ENCODE measurements at places on chromosomes 1 and 21.

DNA sequence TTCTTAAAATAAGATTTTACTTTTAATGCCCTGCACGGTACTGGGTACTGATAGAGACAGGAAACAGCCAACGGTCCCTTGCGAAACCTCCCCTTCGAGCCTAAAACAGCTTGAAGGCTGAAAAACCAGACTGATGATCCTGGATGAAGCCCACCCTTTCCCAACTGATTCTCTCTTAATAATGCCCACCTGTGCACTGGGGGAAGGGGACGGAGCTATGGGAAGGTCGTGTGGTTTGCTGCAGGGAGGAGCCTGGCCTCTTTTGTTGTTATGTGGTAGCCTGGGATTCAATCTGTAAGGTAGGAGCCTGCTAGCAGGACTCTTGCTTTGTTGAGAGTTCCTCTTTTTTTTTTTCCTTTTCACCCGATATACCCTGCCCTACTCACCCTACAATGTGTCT is 25.6 kb downstream of the SAMSN1 start:
- DNase-seq = no peak

- no peak for DNase-seq
These were observed 151.3 kb downstream of the APP start for GRCh38 chr21:26019236-26019635.

GRCh38 chr1:25145775-25146393 is 86.4 kb downstream of the SYF2 start:
- DNase-seq = no peak

- DNase-seq = no peak
These were observed 54.7 kb downstream of the UMODL1 start for GRCh38 chr21:42125571-42126544.

DNA sequence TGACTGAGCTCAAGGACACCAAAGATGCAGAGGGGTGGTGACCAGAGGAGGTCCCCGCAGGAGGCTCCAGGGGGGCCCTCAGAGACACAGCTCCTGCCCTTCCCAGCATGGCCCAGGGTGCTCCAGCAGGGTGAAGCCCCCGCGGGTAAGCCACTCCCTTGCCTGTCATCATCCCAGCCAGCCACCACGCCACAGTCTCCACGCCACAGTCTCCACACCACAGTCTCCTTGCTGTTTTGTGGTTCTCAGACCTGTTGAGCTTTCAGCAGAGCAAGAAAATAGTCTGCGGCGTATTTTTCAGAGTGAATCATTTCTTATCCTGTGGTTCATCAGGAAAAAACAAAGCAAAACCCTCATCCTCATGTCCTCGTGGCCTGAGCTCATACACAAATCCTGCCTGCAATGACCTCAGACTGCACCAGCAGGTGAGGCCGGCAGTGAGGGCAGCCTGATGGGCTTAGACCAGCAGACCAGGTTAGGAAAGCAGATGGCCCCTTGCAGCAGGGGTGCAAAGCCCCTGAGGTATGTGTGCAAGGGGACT is 25.7 kb upstream of the ABCG1 start:
- peak; percentile 66 for DNase-seq

- no peak for DNase-seq
These were observed 1.2 kb downstream of the LMOD1 start for GRCh38 chr1:201945157-201945556.

DNA sequence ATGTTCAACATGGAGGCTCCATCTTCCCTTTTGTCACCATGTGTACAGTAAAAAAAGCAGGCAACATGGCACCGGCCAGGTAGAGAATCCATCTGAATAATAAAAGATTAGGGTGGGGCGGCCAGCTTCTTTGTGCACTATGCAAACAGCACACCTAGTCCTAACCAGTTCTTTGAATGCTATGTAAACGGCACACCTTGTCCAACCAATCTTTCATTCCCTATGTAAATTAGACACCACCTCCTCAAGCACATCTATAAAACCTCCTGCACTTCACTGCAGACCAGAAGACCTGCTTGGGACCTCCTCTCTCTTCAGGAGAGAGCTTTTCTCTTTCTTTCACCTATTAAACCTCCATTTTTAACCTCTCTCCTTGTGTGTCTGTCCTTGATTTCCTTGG is 28.2 kb downstream of the TFB2M start:
- no peak for DNase-seq

DNA sequence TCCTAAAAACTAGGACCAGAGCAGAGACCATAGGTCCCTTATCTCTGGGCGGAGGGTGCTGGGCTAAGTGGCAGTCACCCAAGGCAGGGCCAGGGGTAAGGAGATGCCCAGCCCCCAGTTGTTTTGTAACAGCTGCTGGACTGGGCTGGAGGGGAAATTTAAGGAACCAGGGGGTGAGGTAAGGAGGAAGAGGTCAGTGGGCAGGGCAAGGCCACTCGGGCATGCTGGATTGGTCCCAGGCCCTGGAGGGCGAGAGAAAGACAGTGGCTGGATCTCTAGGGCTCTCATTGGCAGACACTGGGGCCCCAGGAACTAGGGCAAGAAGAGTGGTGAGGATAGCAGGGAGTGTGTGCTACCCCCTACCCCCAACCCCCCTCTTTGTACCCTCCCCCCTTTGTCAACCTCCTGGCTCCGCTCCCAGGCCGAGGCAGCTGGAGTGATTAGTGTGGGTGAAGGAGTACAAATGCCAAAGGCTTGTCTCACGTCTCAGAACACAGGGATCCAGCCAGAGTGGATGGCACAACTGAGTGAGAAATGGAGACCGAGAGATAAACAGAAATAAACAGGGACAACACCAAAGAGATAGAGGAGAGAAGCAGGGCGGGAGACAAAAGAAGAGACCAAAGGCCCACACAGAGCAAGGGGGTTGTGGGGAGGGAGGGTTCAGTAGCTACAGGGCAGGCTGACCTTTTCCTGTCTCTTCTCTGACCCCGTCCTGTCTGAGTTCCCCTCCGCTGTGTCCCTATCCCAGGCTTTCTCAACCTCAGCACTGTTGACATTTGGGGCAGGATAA is 20.5 kb upstream of the THRAP3 start:
- no peak for DNase-seq

DNA sequence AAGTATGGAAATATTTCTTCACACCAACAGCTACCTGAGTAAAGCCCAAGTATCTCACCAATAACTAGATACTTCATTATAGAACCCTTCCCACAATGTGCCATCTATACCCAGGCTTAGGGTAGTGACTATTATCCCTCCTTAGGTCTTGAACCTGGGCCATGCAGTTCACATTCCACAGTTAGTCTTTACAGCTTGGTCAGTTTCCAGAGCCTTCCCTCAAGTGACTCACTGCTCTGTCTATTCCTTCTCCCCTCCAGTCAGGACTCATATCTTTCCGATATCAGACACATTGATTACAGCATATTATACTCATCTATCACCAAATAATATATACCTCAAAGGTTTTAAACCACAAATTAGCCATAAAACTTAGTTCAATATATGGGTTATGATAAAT is 23.6 kb downstream of the VAMP4 start:
- DNase-seq = no peak

GRCh38 chr1:168317309-168317708 is 36.6 kb downstream of the TBX19 start:
- no peak for DNase-seq

DNA sequence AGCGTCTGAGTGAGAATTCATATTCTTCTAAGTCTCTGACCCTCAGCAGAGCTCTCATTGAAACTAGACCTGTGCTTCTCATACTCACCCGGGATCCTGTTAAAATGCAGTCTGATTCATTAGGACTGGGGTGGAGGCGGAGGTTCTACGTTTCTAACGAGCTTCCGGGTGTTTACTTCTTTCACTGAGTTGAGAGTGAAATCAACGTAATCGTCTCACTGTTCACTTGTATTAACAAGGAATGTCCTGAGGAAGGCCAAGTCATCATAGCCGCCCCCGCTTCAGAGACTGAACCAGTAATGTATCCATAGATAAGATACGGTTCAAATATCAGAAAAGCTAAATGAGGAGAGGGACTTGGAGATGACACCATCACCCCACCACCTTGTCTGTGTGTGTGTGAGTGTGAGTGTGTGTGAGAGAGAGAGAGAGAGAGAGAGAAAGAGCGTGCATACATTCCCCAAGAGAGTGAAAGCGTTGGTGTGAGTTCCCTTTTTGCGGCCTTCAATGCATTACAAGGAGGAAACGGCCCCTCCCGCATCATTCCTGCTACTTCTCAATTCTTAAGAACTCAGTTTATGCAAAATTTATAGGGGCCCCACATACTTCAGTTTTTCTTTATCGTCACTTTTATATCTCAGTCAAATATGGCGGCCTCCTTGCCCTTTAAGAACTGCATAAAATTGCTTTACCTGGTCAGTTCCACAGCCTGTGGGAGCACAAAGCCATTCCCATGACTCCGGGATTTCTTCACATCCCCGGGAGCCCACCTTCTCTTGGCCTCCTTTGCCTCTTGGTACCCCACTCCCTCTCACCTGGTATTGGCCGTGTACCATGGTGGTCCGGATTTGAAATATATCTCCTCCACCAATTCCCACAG is 19.8 kb downstream of the KMO start:
- peak; percentile 9 for DNase-seq

GRCh38 chr1:53562981-53563379 is 103.8 kb downstream of the DMRTB1 start:
- DNase-seq = no peak

DNA sequence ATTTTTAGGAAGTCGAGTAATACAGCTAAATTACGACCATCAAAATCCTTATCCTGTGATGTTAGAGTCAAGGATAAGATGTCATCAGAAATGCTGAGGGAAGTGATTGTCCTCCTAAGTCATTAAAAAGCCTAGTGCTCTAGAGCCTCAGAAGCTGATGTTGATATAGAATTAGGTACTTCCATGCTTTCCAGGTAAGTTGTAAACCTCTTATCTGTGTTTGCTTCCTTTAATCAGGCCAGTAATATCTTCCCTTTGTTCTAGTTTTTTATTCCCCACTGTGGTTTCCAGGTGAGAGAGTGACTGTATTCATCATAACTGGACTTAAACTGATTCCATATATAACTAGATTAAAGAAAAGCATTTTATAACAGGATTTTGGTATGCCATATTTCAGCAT is 44.4 kb downstream of the SMG7 start:
- no peak for DNase-seq

- peak; percentile 67 for DNase-seq
These were observed 23.6 kb downstream of the ZBTB18 start for GRCh38 chr1:244074559-244075171.

DNA sequence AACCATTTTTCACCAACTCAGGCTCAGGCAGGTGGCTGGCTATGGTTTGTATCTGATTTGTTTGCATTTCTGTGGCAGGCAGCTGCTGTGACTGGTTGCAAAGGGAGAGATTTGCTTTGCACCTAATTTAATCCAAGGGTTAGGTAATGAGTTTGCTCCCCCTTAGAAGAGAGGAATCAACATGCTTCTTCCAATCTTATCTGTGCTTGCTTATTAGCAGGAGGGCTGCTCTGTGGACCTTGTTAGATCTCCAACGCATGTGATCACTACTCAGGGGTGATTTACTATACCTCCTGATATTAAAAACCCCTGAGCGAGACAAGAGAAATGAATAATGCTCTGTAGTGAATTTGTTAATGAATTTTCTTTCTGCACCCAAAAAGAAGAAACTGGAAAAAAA is 20.5 kb downstream of the OLFML3 start:
- no peak for DNase-seq

DNA sequence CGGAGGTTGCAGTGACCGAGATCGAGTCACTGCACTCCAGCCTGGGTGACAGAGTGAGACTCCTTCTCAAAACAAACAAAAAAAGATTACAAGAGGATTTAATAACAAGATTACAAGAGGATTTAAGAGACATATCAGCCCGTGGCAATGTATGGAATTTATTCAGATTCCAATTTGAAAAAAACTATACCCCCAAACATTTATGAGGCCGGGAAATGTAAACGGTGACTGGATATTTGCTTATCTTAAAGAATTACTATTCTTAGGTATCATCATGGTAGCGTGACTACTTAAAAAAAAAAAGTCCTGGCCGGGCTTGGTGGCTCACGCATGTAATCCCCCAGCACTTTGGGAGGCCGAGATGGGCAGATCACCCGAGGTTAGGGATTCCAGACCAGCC is 21.2 kb upstream of the ELK4 start:
- DNase-seq = no peak

DNA sequence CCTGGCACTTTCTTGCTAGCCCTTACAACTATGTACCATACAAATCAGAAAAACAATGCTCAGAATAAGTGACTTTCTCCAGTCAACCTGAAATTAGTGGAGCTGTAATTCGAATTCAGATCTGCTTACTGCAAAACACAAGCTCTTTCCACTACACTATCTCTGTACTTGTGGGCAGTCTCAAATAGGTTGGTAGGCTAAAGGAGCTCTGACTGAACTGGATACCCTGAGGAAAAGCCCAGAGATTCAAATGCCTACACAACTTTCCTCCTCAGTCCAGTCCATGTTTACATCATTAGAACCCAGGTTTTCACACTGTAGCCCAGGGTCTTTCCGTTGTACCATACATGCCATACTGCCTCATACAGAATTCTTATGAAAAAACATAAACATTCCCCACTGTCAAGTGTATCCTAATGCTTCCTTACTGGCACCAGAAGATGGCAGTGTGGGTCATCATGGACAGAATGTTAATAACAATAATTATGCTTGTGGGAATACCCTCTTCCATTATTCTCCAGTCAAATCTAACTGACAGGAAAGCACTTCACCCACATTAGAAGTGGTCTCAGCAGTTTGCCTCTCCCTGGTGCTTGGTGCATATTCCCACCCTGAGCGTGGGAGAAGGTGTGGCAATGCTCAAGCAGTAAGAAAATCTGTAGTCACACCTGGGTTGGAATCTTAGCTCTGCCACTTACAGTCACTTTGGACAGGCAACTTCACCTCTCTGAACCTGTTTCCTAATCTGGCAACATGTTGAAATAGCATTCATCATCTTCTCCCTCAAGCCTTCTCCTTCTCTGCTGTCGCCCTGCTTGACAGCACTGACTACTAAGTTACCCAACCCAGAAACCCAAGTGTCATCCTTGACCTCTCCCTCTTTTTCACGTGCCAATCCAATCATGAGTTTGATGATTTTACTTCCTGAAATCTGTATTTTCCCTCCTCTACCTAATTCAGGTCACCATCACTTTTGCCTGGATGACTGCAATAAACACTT is 14.4 kb upstream of the ZFYVE9 start:
- DNase-seq = no peak

GRCh38 chr1:46448109-46448911 is 41.3 kb upstream of the DMBX1 start:
- no peak for DNase-seq

GRCh38 chr1:41902159-41902577 is 16.6 kb downstream of the HIVEP3 start:
- DNase-seq = no peak

GRCh38 chr1:93778457-93778856 is 96.8 kb upstream of the BCAR3 start:
- no peak for DNase-seq

- no peak for DNase-seq
These were observed 623 bp downstream of the PTPRF start for GRCh38 chr1:43531107-43531905.

DNA sequence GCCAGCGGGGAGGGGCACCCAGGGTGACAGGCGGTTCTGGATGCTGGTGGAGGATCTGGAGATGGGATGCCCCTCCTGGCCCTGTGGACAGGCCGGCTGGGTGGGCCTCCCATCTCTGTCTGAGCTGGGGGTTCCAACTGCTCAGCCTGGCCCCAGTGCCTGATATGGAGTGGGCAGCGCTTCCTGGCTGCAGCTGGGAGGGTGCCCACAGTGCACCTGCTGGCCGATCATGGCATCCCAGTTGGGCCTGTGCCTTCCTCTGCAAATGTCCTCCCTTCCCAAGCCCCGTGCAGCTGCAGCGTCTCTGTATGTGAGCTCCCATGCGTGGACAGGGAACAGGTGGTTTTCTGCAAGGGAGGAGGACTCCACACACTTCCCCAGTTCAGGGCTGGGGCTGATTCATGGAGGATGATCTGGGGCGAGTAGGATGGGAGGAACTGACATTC is 2.1 kb downstream of the PFKL start:
- no peak for DNase-seq

All from activated CD4-positive, alpha-beta T cell treated with anti-CD3 and anti-CD28 coated beads, Interleukin-2, amount 50 U/mL, for 1 hour (primary cell).